ENCODE measurements at places on chromosomes 12 and 14. TPM values are rescaled to one million over a fixed set of nuclear protein-coding genes. Genes with fewer than 3 reads are reported as not detected.

CD163 gene
- total RNA-seq: not detected

KSR2 gene
- 0.15 TPM for total RNA-seq

SYCP3 gene
- 0.35 TPM for total RNA-seq

KRT3 gene
- not detected for total RNA-seq

PRKAB1 gene
- total RNA-seq: 30.7 TPM

KCNJ8 gene
- total RNA-seq: not detected

TSPAN19 gene
- not detected for total RNA-seq

SLC6A13 gene
- 0.19 TPM for total RNA-seq

DYNLL1 gene
- total RNA-seq: 297 TPM

GDF3 gene
- not detected for total RNA-seq

GPR132 gene
- 46.6 TPM for total RNA-seq

C12orf54 gene
- total RNA-seq: not detected

CCDC196 gene
- not detected for total RNA-seq

C14orf132 gene
- total RNA-seq: 1.5 TPM

C12orf60 gene
- 1.00 TPM for total RNA-seq

SIX1 gene
- not detected for total RNA-seq

MANSC4 gene
- not detected for total RNA-seq

SMIM41 gene
- not detected for total RNA-seq

GALNT8 gene
- 1.0 TPM for total RNA-seq

ITGA7 gene
- 3.1 TPM for total RNA-seq

DEPDC4 gene
- total RNA-seq: 2.1 TPM

ANKS1B gene
- 0.17 TPM for total RNA-seq

C12orf75 gene
- 210 TPM for total RNA-seq

TAS2R14 gene
- total RNA-seq: 2.9 TPM

KRT79 gene
- total RNA-seq: not detected

REC8 gene
- 61.0 TPM for total RNA-seq

ANKRD33 gene
- not detected for total RNA-seq

TEAD4 gene
- 1.00 TPM for total RNA-seq

HNRNPA1 gene
- 1,554 TPM for total RNA-seq

TMCC3 gene
- total RNA-seq: 0.23 TPM

COX6A1 gene
- 323 TPM for total RNA-seq

KCNH5 gene
- total RNA-seq: not detected

TAS2R9 gene
- total RNA-seq: not detected

RFX4 gene
- total RNA-seq: not detected

CLEC2A gene
- total RNA-seq: not detected

RTN1 gene
- total RNA-seq: not detected

CLEC4D gene
- not detected for total RNA-seq

CEBPE gene
- 0.98 TPM for total RNA-seq

RNASE7 gene
- total RNA-seq: not detected

FOXN4 gene
- total RNA-seq: not detected

LIN7A gene
- not detected for total RNA-seq

CLEC7A gene
- not detected for total RNA-seq

RIMBP2 gene
- total RNA-seq: not detected

NDUFB1 gene
- total RNA-seq: 109 TPM

ALDH6A1 gene
- 13.7 TPM for total RNA-seq

CEP170B gene
- 3.0 TPM for total RNA-seq

OR6S1 gene
- total RNA-seq: not detected

MGAT4C gene
- not detected for total RNA-seq

ASB2 gene
- 21.1 TPM for total RNA-seq

DBX2 gene
- total RNA-seq: not detected
